ENCODE measurements at places on chromosomes 4 and X. TPM values are rescaled to one million over a fixed set of nuclear protein-coding genes. Genes with fewer than 3 reads are reported as not detected.

- H3K27ac ChIP-seq, result no peak overlapping the region
- H3K4me1 ChIP-seq, result no peaks in the 10 kb centered on the region
- H3K36me3 ChIP-seq, result no peaks in the 10 kb centered on the region
- H3K4me3 ChIP-seq, result no peak overlapping the region
- no peak for DNase-seq
Measured at GRCh38 chr4:43496188-43496587, 603.7 kb downstream of the GRXCR1 start.

GRCh38 chr4:118282692-118283091 lies 70.1 kb downstream of the PRSS12 start:
- H3K4me1 ChIP-seq, result peaks cover 43% of the 10 kb centered on the region
- peak overlapping the region; percentile 86 for H3K27ac ChIP-seq
- H3K27me3 ChIP-seq, result no peaks in the 10 kb centered on the region
- peaks cover 25% of the 10 kb centered on the region for H3K36me3 ChIP-seq
- DNase-seq, result peak; percentile 87
- no peak overlapping the region for H3K4me3 ChIP-seq

DNA sequence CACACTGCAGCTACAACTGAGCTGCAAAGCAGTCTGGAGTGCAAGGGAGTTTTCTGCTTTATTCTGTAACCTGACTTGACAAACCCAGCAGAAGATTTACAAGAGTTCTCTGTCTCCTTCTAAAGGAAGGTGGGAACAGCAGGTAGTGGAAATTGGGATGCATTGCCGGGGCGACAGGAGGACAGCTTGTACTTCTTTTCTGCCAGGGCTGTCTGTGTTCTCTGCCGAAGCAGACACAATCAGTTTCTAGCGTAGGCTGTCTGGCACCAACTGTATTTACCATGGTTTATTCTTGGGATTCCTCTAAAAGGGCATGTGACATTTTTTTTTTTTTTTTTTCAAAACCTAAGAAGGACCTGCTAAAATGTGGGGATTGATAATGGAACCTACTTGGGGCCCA lies 190.8 kb upstream of the GK2 start:
- no peak overlapping the region for H3K4me3 ChIP-seq
- no peaks in the 10 kb centered on the region for H3K27me3 ChIP-seq
- DNase-seq, result no peak
- H3K36me3 ChIP-seq, result no peaks in the 10 kb centered on the region
- H3K27ac ChIP-seq, result no peak overlapping the region

DNA sequence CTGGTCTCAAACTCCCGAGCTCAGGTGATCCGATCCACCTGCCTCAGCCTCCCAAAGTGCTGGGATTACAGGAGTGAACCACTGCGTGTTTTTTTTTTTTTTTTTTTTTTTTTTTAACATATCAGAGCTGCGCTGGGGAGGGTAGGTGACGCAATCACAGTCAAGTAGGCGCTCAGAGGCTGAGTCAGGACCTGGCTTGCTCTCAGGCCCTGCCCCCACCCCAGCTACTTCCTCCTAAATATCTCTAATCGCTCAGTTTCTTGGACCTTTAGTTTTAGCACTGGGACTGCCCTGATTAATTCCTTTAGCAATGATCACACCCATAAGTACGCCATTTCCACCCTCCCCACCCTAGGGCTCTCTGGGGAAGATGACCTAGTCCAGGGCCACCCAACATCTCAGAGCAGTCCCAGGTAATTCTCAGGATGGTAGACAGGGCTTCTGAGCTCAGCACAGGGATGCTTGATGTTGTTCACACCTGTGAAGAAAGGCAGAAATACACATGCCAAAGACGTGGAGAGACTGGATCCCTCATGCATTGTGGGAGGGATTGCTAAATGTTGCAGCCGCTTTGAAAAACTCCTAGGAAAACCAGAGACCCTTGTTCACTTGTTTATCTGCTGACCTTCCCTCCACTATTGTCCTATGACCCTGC lies 50.2 kb downstream of the DDX3X start:
- H3K27me3 ChIP-seq, result no peaks in the 10 kb centered on the region
- H3K4me3 ChIP-seq, result no peak overlapping the region
- H3K36me3 ChIP-seq, result no peaks in the 10 kb centered on the region
- H3K27ac ChIP-seq, result no peak overlapping the region

DNA sequence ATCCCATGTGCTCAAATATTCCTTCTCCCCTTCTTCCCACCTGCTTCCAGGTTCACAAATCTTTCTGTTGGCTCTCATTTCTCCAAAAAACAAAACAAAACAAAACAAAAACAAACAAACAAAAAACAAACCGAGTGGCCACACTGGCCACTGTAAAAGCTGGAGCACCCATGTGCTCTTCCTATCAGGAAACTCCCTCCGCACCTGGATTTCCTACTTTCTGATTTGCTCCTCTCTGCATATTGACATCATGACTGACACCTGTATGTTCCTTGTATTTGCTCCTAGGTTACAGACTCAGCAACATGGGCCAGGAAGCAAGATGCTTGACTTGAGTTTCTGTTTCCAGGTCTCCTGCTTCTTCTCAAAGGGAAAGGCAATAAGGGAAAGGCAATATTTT lies 258.8 kb downstream of the GPC3 start:
- H3K36me3 ChIP-seq, result no peaks in the 10 kb centered on the region
- no peaks in the 10 kb centered on the region for H3K27me3 ChIP-seq
- no peaks in the 10 kb centered on the region for H3K4me1 ChIP-seq
- DNase-seq, result no peak
- H3K4me3 ChIP-seq, result no peak overlapping the region

- H3K27me3 ChIP-seq, result no peaks in the 10 kb centered on the region
- no peak overlapping the region for H3K27ac ChIP-seq
Measured at GRCh38 chr4:62835631-62836030, 1573.6 kb downstream of the TECRL start.

DNA sequence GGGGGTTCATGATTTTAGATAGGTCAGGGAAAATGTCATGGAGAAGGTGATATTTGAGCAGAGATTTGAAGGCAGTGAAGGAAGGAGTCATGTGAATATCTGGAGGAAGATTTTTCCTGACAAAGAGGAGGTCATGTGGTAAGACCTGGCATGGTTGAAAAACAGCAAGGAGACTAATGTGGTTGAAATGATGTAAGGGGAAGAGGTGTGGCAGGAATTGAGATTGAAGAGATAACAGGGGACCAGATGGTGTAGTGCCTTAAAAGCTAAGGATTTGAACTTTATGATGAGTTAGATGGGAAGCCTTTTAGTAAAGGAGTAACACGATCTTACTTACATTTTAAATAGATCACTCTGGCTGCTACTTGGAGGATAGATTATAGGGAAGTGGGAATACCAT lies 210.9 kb downstream of the RTL9 start:
- H3K4me3 ChIP-seq, result no peak overlapping the region
- no peaks in the 10 kb centered on the region for H3K36me3 ChIP-seq
- DNase-seq, result peak; percentile 43
- H3K27me3 ChIP-seq, result no peaks in the 10 kb centered on the region
- H3K27ac ChIP-seq, result no peak overlapping the region

GRCh38 chrX:85499400-85499799 lies 119.9 kb upstream of the POF1B start:
- no peaks in the 10 kb centered on the region for H3K27me3 ChIP-seq
- H3K4me1 ChIP-seq, result no peaks in the 10 kb centered on the region
- H3K27ac ChIP-seq, result no peak overlapping the region
- no peaks in the 10 kb centered on the region for H3K36me3 ChIP-seq

Gene BEND2
- not detected for polyA plus RNA-seq

Gene UNC5C
- polyA plus RNA-seq, result not detected
